NCI-H2171 (cell line): ENCODE measurements at places on chromosomes 1 and 21.

DNA sequence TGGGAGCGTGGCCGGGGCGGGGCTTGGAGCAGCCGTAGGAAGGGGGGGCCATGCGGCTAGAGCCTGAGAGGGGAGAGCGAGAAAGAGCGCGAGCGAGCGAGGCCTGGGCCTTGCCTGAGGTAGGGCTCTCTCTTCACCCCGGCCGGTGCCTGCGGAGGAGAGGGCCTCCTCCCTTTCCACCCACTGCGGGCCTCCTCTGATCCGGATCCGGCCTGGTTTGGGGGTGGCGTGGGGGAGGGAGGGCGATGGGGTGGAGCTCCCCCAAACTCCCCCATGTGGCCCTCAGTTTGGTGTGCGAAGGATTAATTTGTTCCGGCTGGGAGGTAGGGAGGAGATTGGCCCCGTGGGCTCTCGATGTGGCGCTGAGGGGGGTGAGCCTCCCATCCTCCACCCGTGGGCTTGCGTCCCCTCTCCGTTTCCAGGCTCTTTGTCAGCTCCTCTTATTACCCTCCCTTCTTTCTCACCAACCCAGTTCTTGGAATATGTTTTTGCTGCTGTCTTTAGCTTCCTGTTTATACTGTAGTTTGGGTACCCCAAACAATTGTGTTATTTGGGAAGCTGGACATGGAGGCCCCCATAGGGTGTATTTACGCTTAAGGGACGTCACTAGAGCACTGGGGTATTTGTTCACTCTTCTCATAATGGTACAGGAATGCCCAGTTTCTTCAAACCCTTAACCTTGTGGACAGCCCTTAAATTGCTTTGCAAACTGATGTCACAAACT, 685 bp downstream of the UBAP2L start:
- no peak for DNase-seq

DNA sequence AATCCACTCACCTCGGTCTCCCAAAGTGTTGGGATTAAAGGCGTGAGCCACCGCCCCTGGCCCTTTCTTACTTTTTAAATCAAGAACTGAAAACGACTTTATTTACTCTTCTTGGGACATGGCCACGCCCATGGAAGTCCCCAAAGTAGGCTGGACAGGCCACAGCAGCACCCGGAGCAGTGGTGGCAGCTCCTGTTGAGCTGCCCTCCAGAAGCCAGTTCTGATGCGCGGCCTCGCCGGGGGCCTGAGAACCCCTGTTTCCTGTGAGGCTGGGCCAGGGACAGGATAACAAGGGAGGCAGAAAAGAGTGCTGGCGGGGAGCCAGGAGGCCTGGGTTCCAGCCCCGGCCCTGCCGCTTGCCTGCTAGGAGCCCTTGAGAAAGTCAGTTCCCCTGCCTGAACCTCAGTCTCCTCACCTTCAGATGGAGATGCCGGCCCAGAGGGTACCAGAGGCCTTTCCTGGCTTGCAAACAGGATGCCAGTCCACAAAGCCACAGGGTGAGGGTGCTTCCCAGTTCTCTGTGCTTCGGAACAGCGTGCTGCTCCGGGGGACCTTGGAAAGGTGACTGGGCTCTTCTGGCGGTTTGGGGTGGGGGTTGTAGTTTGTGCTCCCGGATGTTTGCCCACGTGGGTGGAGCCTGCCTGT, 59.4 kb downstream of the RUNX3 start:
- no peak for DNase-seq

DNA sequence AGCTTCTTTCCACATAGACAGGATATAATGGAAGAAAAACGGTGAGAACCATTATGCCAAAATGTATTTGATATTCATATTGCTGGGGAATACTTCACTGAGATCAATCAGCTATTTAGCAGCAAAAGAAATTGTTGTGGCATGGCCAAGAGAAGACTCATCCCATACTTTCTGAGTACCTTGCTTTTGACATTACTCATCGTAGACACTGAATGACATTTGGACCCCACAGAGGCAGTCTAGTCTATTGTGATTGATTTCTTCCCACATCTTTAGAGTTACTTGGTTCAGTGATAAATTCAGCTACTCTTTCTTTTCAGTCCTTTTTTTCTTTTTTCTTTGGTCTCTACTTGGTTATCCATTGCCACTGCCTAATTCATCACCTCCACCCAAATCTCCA, 22.1 kb downstream of the ATP1B1 start:
- no peak for DNase-seq

GRCh38 chr1:8870616-8871538, 7.6 kb downstream of the ENO1 start:
- no peak for DNase-seq

- no peak for DNase-seq
Measured at GRCh38 chr1:91541918-91542533, 41.4 kb downstream of the CDC7 start.

DNA sequence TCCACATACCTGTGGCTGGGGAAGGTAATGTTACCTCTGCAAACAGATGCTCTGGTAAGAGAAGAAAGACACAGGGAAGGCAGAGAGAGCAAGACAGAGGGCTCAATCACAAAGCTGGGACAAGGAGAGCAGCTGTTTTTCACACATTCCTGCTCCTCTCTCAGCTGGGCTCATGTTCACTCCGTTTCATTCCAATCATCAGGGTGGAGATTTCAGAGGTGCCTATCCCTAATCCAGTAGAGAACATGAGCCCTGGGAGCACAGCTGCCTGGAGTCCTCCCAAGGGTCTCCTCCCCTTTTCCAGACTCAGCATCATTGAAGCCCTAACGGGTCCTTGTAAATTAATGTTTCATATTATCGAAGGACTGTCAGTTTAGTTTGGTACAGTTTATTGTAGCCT, 19.4 kb downstream of the GADD45A start:
- peak; percentile 92 for DNase-seq
